ENCODE measurements at places on chromosomes 6 and 20. TPM values are rescaled to one million over a fixed set of nuclear protein-coding genes. Genes with fewer than 3 reads are reported as not detected.

DNA sequence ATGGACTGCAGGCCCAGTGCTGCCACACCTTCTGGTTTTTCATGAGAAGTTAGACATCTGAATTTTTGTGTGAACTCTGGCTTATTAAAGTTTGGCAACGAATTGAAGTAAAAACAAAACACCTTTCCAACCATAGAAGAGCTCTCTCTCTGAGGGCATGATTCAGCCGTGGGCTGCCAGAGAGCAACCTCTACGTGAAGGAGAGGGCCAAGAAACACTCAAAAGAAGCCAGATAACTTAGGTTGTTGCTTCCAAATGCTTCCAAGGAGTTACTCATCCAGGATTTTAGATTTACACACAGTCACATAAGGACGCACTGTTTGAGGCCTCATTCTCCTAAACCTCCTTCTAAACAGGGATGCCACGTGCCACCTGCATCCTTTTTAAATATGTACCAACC, 65.5 kb downstream of the NRN1 start:
- H3K36me3 ChIP-seq: no peaks in the 10 kb centered on the region
- DNase-seq: no peak
- no peak overlapping the region for H3K27ac ChIP-seq
- peaks cover 3% of the 10 kb centered on the region for H3K27me3 ChIP-seq
- no peaks in the 10 kb centered on the region for H3K4me1 ChIP-seq
- no peak overlapping the region for H3K4me3 ChIP-seq

Gene DSP
- 366 TPM for total RNA-seq

GRCh38 chr6:132354517-132355167, 46.6 kb downstream of the MOXD1 start:
- H3K27me3 ChIP-seq: no peaks in the 10 kb centered on the region
- H3K4me3 ChIP-seq: no peak overlapping the region
- no peak overlapping the region for H3K27ac ChIP-seq
- H3K4me1 ChIP-seq: no peaks in the 10 kb centered on the region
- DNase-seq: no peak

Gene EFCAB8
- 0.29 TPM for total RNA-seq

DNA sequence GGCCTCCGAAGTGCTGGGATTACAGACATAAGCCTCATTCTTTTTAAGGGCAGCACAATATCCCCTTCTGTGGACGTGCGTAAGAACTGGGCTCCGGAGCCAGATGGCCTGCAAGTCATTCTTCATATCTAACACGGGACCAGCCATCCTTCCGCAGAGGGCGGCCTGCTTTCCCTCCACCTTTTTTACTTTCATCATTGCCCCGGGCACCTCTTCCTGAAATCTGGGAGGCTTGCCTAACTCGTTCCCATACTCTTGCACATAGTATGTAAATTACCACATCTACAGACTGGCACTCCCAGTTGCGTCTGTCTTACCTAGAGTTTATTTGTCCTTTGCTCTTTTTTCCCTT, 29.9 kb upstream of the SLC23A2 start:
- no peaks in the 10 kb centered on the region for H3K36me3 ChIP-seq
- H3K4me3 ChIP-seq: no peak overlapping the region
- no peaks in the 10 kb centered on the region for H3K27me3 ChIP-seq
- no peak overlapping the region for H3K27ac ChIP-seq
- DNase-seq: no peak
- H3K4me1 ChIP-seq: no peaks in the 10 kb centered on the region
